ENCODE measurements at places on chromosomes 16 and 17.
A peak's percentile ranks its signal among the peaks of the same experiment; 100 is the strongest.

DNA sequence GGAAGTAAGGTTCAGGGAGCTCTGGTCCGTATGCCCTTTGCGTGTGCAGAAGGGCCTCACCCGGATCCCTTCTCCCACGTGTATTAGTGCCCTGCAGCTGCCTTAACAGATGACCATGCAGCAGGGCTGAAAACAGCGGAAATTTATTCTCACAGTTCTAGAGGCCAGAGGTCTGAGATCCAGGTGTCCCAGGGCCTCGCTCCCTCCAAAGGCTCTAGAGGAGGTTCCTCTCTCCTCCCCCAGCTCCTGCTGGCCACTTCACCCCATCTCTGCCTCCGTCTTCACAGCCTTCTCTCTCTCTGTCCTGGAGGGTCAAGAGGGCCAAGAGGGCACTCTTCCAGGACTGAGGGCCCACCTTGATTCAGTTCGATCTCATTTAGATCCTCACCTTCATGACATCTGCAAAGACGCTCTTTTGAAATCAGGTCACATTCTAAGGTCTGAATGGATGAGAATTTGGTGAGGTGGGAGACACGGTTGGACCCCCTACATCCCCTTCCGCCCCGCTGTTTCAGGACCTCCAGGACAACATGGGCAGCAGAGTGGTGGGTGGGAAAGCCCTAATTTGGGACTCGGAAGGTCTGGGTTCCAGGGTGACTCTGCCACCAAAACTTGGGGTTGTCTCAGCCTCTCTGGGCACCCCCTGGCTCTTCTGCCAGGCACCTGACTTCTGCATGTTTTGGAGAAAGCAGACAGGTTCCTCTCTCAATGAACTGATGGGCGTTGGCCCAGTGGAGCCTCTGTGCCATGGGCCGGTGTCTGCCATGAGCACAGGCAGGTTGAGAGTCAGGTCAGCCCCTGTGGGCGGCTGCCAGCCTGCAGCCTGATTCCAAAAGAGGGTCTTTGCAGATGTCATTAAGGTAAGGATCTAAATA is 361.2 kb downstream of the SEC14L1 start:
- DNase-seq = no peak

DNA sequence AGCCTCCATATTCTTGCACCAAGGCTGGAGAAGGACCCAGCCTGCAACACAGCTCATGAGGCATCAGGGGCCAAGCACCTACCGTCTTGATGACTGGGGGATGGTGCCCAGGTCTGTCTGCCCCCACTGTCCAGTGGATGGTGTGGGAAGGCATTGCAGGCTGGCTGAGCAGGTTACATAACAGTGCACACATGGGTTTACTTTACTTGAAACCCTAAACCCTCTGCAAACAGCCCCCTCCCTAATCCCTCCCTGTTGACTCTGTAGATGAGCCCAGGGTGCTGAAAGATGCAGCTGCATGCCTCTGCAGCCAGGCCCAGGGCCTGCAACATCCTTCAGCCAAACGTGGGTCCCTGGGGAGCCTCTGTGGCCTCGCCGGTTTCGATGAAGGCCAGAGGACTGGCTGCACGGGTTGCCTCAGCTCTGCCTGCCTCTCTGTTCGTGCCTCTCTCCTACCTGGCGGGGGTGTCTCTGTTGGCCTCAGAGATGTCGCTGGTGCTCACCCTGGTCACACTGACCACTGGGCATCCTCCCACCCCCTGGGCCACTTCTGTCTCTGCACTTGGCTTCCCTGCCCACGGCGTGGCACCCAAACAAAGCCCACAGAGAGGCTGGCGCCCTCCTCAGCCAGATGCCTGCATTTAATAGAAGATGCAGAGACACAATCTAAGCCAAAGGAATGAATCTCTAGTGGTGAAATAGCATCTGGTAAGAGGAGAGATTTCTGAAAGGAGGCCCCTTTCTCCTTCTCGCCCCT is 95.1 kb downstream of the METRNL start:
- DNase-seq = no peak

DNA sequence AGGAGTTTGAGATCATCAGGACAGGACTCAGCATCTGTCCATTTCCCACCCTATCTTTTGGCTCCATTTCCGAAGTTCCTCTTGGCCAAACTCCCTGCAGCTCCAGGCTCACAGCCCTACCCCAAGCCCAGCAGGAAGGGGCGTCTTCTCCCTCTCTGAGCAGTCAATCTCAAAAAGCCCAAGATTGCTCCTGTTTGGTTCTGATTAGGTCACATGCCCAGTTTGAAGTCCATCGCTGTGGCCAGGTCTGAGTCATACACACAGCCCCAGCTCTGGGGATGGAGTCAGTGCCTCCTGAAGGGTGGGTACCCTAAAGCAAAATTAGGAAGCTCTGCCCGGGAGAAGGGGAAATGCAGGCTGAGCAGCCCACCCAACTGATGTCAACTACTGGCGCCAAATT is 23.9 kb downstream of the SNX20 start:
- no peak for DNase-seq

GRCh38 chr16:82005027-82005830 is 6.0 kb downstream of the SDR42E1 start:
- no peak for DNase-seq

DNA sequence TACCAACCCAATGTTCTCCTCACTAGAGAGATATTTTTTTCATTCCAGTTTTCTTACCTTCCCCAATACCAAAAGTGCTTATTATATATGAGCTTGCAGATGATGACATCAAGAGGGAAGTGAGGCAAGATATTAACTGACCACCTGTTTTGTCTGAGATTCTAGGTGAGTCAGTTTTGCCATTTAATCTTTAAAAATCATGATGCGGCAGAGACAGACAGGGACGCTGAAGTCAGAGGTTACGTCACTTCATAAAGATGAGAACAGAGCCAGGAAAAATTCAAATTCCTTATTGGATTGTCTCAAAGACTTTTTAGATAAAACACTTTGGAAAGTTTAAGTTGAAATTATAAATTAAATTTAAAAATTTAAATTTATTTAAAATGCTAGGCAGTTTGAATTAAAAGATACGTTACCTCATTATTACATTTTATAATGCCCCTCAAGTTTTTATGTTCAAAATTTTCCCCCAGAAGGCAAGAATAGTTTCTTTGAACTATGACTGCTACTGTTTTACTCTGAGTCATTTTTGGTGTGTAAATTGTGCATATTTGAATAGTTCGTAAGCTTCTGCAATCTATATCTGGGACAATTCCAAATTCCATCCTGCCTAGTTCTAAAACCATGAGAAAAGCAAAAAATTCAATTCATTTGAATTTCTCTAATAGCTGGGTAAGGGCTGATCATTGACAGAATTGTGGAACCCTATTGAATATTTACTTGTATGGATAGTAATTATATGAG is 839.6 kb upstream of the GOT2 start:
- peak; percentile 81 for DNase-seq

GRCh38 chr16:642189-643049 is 791 bp downstream of the MCRIP2 start:
- DNase-seq = no peak

GRCh38 chr17:55391244-55391757 is 30.3 kb downstream of the MMD start:
- no peak for DNase-seq

GRCh38 chr17:71163121-71163812 is 957.6 kb upstream of the SOX9 start:
- no peak for DNase-seq

DNA sequence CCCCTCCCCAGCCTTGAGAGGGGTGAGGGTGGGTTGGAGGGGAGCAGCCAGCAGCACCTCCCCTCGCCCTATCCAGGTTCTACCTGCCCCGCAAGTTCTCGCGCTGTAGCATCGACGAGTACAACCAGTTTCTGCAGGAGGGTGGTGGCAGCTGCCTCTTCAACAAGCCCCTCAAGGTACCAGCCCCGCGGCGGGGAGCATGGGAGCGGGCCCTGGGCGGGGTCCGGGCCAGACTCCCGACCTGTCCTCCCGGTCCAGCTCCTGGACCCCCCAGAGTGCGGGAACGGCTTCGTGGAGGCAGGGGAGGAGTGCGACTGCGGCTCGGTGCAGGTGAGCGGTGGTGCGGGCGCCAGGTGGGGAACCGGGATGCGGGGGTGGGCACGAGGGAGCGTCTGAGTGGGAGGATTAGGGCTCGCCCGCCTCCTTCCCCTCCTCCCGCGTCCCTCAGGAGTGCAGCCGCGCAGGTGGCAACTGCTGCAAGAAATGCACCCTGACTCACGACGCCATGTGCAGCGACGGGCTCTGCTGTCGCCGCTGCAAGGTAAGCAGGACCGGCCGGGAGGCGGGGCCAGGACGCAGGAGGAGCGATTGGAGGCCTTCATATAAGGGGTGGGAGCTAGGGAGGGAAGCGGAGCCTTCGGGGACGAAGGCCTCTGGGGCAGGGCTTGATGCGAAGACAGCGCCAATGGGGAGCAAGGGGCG is 16.5 kb downstream of the ADAM11 start:
- DNase-seq = peak; percentile 97
